Activated T-cell treated with anti-CD3 and anti-CD28 coated beads for 4 hours (primary cell): ENCODE measurements at places on chromosomes 6 and 20.

DNA sequence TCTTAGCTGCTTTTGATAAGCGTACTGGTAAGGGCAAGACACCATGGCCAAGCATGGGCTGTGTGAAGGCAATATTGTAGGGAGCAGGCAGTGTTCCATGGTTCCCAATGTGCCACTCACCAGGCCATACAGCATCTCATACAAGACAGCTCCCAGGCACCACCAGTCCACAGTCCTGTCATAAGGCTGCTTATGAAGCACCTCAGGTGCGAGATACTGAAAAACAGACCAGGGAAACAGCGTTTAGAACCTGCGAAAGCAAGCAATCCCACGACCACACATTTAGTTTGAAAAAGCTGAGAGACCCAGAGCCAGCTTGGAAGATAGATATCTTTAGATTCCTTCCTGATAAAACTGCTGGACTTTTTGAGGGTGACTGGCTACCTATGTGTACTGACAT lies 119.1 kb upstream of the SLC2A12 start:
- no peak for DNase-seq

- DNase-seq = no peak
Observed at GRCh38 chr20:23435626-23436539, 3.6 kb upstream of the CSTL1 start.

DNA sequence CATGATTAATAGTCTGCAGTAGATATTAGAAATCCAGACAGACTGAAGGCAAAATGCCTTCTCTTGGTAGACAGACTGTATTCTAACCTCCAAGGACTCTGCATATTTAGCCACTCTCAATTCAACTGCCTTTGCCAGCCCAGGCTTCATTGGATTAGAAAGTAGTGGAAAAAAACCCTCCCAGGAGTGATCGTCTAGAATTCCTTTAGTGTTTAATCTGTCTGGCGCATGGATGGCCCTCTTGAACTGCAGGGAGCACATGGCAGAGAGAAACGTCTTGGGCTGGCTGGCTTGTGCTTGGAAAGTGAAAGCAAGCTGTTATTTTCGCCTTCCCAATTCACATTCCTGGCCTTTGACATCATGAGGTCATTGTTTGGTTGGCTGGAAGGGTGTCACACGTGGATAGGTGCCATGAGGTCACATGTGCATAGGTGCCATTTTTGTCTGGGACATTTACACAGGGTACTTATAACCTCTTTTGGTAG lies 30.9 kb upstream of the NEDD9 start:
- DNase-seq = no peak

- no peak for DNase-seq
Observed at GRCh38 chr6:37695273-37695672, 2.4 kb downstream of the MDGA1 start.

DNA sequence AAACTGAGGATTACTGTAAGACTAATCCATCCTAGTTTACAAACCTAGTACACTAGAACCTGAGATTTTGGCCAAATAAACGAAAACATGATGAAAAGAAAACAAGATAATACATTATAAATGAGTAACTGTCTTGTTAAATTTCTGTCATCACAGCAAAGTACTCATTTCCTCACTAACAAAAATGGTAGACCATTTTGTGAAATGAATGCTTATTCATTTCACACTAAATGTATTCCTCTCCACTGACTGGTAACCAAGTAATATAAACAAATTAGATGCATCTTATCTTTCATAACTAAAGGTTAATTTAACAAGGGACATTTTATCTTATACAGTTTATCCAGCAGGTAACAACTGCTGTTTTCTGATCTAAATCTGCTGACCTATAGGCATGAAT lies 143.7 kb downstream of the REV3L start:
- no peak for DNase-seq

GRCh38 chr20:43477619-43478018 lies 19.9 kb downstream of the SRSF6 start:
- no peak for DNase-seq
